ENCODE measurements at places on chromosomes 5 and 9. TPM values are rescaled to one million over a fixed set of nuclear protein-coding genes. Genes with fewer than 3 reads are reported as not detected.
A peak's percentile ranks its signal among the peaks of the same experiment; 100 is the strongest.

The ARID3C gene
- total RNA-seq: not detected

- H3K36me3 ChIP-seq: no peaks in the 10 kb centered on the region
- no peak for DNase-seq
- H3K4me1 ChIP-seq: no peaks in the 10 kb centered on the region
- H3K27ac ChIP-seq: no peak overlapping the region
- H3K4me3 ChIP-seq: no peak overlapping the region
Observed at GRCh38 chr9:87276851-87277261, 220.8 kb upstream of the DAPK1 start.

DNA sequence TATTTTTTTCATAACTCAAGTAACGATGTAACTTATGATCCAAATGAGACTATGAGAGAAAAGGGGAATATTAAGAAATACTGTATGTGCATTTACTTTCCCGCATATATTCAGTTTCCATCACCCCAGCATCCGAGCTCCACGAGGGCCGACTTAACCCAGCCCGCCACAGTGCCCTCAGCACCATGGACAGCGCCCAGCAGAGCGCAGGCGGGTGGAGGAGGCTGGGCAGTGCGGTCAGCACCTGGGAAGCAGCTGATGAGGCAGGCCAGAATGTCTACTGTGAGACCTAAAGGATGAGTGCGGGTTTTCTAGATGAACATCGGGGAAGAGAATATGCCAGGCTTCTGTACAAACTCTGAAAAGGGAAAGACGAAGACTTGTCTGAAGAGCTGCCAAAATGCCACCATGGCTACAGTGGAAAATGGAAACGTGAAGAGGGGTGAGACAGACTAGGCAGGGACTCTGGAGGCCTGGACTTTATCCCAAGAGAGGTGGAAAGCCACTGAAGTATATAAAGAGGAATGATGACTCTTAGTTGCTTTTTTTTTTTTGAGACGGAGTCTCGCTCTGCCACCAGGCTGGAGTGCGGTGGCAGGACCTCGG lies 34.5 kb upstream of the MED27 start:
- peaks cover 26% of the 10 kb centered on the region for H3K27me3 ChIP-seq
- H3K36me3 ChIP-seq: no peaks in the 10 kb centered on the region
- no peak overlapping the region for H3K27ac ChIP-seq
- H3K4me1 ChIP-seq: peaks cover 2% of the 10 kb centered on the region
- DNase-seq: peak; percentile 80

DNA sequence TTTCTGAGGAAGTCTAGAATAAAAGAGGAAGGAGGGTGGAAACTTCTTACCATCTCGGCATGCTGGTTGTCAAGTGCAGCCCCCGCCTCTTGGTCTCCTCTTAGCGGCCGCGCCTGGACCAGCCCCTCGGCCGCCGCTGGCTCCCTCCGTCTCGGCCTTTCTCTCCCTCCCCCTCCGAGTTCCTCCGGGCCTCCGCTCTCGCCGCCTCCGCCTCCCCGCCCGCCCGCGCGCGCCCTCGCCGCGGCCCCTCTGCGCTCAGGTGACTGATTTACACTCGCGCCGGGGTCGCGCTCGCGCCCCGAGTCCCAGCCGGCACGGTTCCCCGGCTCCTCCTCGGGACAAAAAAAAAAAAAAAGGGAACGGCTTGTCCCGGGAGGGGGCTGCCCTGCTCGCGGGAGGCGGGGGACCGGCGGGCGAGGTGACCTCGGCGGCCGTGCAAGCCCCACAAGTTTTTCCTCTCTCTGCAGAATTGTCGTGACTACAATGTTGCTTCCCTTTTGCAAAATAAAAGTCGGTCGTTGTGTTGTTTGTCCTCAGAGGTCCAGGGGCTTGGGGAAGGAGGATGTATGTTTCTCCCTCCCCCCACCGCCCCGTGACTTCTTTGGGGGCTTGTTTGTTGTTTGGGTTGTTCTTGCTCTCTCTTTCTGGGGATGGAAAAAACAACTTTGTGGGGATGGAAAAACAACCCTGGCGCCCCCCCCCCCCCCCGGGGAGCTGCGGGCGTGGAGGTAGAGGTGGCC lies at the start of gene BNC2:
TSS of gene BNC2 (minus strand) at position 75 of the 740 bp plus-strand sequence. CDS start at position 53, 22 bp downstream.
- peak; percentile 28 for DNase-seq
- H3K4me1 ChIP-seq: peaks cover 5% of the 10 kb centered on the region
- no peak within 1 kb of the TSS for H3K27ac ChIP-seq
- peaks cover 54% of the 10 kb centered on the region for H3K27me3 ChIP-seq

GRCh38 chr9:3908731-3909130 lies 382.9 kb upstream of the RFX3 start:
- peaks cover 4% of the 10 kb centered on the region for H3K4me1 ChIP-seq
- H3K27me3 ChIP-seq: peaks cover 2% of the 10 kb centered on the region
- no peak overlapping the region for H3K27ac ChIP-seq
- H3K4me3 ChIP-seq: no peak overlapping the region
- no peak for DNase-seq

The OR1Q1 gene
- 0.33 TPM for total RNA-seq

The ADAM19 gene
- total RNA-seq: 29.0 TPM

- peaks cover 13% of the 10 kb centered on the region for H3K4me1 ChIP-seq
- DNase-seq: no peak
- no peak overlapping the region for H3K4me3 ChIP-seq
- H3K36me3 ChIP-seq: no peaks in the 10 kb centered on the region
- H3K27ac ChIP-seq: no peak overlapping the region
Observed at GRCh38 chr5:54442271-54442670, 13.2 kb upstream of the HSPB3 start.

The RAD23B gene
- 86.4 TPM for total RNA-seq

The ZNF300 gene
- 1.5 TPM for total RNA-seq

- DNase-seq: no peak
- peaks cover under 1% of the 10 kb centered on the region for H3K36me3 ChIP-seq
- no peaks in the 10 kb centered on the region for H3K27me3 ChIP-seq
- H3K27ac ChIP-seq: no peak overlapping the region
- no peaks in the 10 kb centered on the region for H3K4me1 ChIP-seq
Observed at GRCh38 chr9:136506425-136506824, 23.6 kb upstream of the SEC16A start.

The ELOVL7 gene
- total RNA-seq: 0.57 TPM

- no peaks in the 10 kb centered on the region for H3K27me3 ChIP-seq
- H3K4me1 ChIP-seq: peaks cover 18% of the 10 kb centered on the region
- H3K4me3 ChIP-seq: no peak overlapping the region
- DNase-seq: no peak
- peaks cover 7% of the 10 kb centered on the region for H3K36me3 ChIP-seq
Observed at GRCh38 chr9:93149361-93149760, 15.3 kb upstream of the NINJ1 start.

The TNFAIP8 gene
- 121 TPM for total RNA-seq

- peaks cover 25% of the 10 kb centered on the region for H3K4me1 ChIP-seq
- no peaks in the 10 kb centered on the region for H3K27me3 ChIP-seq
- peaks cover 62% of the 10 kb centered on the region for H3K36me3 ChIP-seq
- no peak overlapping the region for H3K4me3 ChIP-seq
- no peak overlapping the region for H3K27ac ChIP-seq
Observed at GRCh38 chr5:16596581-16596940, 20.2 kb downstream of the RETREG1 start.

- no peak overlapping the region for H3K27ac ChIP-seq
- H3K4me1 ChIP-seq: no peaks in the 10 kb centered on the region
- H3K4me3 ChIP-seq: no peak overlapping the region
- no peaks in the 10 kb centered on the region for H3K36me3 ChIP-seq
- peaks cover 8% of the 10 kb centered on the region for H3K27me3 ChIP-seq
Observed at GRCh38 chr9:131116281-131117120, 8.9 kb upstream of the NUP214 start.

DNA sequence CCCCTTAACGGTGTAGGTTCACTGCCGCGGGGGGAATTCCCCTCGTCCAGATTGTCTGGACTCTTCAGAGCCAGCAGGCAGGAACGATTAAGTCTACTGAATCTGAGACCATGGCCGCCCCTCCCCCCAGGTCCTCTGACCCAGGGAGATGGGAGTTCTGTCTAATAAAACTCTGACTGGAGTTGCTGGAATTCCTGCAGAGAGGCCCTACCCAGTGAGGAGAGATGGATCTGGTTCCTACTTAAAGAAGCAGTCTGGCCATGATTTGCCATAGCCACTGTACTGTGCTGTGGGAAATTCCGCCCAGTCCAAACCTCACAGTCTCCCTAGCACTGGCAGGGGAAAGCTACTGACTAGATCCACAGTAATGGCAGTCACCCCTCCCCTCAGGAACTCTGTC lies 237.7 kb upstream of the RASA1 start:
- H3K36me3 ChIP-seq: peaks cover 5% of the 10 kb centered on the region
- peaks cover 11% of the 10 kb centered on the region for H3K4me1 ChIP-seq
- H3K27me3 ChIP-seq: no peaks in the 10 kb centered on the region
- DNase-seq: no peak

- H3K4me1 ChIP-seq: no peaks in the 10 kb centered on the region
- DNase-seq: no peak
- H3K4me3 ChIP-seq: no peak overlapping the region
- H3K27ac ChIP-seq: no peak overlapping the region
- no peaks in the 10 kb centered on the region for H3K36me3 ChIP-seq
Observed at GRCh38 chr5:163760498-163760897, 255.1 kb downstream of the MAT2B start.

DNA sequence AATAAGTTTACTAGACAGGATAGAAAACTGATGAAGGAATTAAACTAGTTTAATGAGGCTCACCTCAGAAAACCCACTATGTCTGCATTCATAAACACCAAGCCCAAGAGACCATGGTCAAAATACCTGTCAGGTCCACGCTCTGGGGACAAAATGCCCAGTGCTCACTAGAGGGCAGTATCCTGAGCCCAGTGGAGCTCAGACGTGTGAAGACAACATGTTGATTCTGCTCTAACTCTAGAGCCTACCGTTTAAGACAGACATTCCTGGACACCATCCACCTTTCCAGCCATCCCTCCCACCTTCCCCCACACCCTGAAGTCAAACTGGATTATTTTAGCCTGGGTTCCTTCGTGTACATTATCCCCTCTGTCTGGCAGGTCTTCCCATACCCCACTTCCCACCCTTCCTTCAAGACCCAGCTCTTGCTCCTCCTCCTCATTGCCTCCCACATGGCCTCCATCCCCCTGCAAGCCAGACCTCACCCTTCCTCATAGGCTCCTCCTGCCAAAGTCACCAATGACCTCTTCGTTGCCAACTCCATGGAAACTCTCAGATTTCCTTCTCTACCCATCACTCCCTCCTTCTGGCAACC lies 142.3 kb upstream of the FSTL4 start:
- H3K36me3 ChIP-seq: no peaks in the 10 kb centered on the region
- H3K27ac ChIP-seq: no peak overlapping the region
- peaks cover 20% of the 10 kb centered on the region for H3K27me3 ChIP-seq
- H3K4me1 ChIP-seq: peaks cover 8% of the 10 kb centered on the region
- H3K4me3 ChIP-seq: no peak overlapping the region
- no peak for DNase-seq

DNA sequence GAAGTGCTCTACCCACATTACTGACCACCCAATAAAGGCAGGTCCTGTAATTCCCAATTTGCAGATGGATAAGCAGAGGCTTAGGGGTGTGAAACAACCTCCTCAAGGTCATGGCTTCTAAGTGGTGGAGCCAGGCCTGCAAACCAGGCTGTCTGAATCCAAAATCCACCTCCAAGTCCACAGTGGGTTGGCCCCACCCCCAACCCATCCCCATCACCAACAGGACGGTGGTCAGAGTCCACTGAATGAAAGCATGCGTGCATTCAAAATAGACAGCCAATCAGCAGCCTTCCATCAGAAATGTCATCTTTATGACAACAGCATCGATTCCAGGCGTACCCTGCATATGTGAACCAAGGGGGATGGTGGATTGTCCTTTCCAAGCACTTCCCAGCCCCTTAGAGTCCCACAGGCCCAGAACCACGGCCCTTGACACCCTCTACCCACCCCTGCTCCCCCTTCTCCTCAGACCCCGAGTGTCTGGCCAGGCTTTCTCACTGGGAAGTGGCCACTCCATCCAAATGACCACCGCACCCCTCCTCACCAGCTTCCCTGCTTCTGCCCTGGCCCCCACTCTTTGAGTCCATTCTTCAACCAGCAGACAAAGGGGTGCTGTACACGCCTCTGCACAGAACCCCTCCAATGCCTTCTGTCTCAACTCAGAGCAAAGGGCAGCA lies 133.1 kb downstream of the KCNIP1 start:
- H3K36me3 ChIP-seq: no peaks in the 10 kb centered on the region
- peaks cover 9% of the 10 kb centered on the region for H3K27me3 ChIP-seq
- H3K4me1 ChIP-seq: peaks cover 12% of the 10 kb centered on the region
- H3K27ac ChIP-seq: no peak overlapping the region
- DNase-seq: no peak

GRCh38 chr5:133939668-133940067 lies 28.8 kb downstream of the C5orf15 start:
- H3K4me1 ChIP-seq: peaks cover 4% of the 10 kb centered on the region
- DNase-seq: no peak
- H3K27ac ChIP-seq: no peak overlapping the region
- no peaks in the 10 kb centered on the region for H3K27me3 ChIP-seq

DNA sequence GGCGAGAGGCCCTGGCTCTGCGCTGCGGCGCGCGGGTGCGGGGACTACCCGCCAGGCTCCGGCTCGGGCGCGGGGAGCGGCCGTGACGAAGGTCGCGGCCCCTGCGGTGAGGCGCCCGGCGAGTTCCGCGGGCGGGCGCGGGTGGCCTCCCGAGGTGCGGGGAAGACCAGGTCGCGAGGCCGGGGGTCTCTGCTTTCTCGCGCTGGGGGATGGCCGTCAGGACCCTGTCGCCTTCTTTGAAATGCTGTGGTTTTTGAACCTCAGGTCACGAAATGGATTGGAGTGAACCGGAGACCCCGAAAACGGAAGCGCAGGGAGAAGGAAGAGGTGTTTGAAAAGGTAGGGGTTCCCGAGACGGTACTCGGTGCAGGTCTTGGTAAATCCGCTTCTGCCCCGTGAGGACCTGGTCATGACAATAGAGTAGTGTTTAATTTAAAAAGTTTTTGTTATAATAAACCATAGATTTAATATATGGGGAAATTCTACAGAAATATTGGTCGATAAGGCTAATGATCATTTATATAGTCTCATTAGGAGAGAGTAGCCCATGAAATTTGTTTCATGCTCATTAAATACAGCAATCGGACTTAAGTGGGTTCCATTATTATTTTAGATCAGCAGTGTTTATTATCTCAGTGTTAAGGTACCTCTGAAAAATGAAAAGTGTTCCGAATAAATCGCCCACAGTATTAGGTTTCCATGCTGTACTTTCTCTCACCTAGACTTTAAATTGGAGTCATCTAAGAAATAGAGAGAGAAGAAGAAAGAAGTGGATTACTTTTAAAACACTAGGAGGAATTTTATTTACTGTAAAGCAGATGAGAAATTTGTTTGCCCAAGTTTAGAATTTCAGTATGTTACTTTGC lies 279.0 kb downstream of the AOPEP start:
- no peak for DNase-seq
- H3K36me3 ChIP-seq: no peaks in the 10 kb centered on the region
- peaks cover 45% of the 10 kb centered on the region for H3K27me3 ChIP-seq

DNA sequence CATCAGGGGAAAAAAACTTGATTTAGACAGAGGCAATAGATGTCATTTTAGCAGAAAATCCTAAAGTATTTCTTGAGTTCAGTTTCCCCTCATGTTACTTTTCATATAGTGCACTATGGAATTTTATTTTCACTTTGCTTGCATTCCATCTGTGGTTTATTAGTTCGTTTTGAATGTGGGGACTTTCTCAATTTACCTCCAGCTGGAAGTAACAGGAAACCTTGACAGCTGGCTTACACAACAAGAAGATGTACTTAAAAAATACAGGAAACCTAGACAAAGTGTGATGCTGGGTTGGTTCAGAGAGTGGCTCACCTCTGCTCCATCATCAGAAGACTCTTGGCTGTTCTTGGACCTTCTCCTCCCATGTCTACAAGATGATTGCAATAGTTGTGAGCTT lies 567.0 kb downstream of the CETN3 start:
- no peak for DNase-seq
- H3K4me3 ChIP-seq: no peak overlapping the region
- no peaks in the 10 kb centered on the region for H3K4me1 ChIP-seq
- no peaks in the 10 kb centered on the region for H3K36me3 ChIP-seq
- no peaks in the 10 kb centered on the region for H3K27me3 ChIP-seq
- no peak overlapping the region for H3K27ac ChIP-seq
